Fibroblast of upper back skin (primary cell): ENCODE measurements at places on chromosomes 3 and 15.

DNA sequence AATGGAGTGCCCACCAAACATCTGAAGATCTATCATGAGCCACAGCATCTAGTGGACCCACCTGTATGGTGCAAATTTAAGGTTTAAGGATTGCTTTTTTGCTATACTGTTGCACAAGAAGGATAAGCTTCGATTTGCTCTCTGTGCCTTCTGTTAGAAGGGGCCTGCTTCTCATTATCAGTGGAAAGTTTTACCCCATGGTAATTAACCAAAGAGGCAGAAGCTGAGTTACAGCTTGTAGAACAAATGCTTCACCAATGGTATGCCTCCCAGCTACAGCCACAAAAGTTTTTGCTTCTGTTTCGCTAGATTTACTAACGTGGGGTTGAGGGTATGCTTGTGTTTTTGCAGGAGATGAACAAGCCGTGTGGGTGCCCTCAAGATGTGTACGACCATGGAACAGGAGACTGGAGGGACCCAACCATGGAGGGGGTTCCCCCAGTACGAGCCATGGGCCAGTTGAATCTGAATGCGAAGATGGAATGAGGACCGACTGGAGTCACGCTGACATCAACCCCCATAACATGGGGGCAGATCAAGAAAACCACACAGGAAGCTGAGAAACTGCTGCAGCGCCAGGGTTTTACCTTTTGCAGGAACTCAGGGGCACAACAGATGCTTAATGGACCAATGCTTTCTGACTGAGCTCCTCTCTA lies 43.5 kb downstream of the ACAD9 start:
- no peak for DNase-seq

DNA sequence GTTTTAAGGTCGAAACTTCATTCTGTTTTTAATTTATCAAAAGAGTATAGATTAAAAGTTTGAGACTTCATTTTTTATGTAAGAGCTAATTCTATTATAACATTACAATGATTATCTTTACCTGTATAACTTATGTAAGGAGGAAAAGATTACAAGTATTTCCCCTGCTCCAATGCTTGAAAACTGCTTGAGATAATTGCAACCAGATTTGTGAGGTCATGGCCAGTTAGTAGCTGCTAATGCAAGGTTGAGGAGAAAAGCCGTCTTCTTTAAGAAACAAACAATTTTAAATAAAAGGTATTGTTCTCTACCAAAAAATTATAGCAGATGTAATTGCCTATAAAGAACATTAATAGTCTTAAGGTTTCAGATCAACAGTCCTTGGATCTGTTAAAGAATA lies 208.3 kb upstream of the UBE2E2 start:
- no peak for DNase-seq

- no peak for DNase-seq
Measured at GRCh38 chr3:98359993-98360675, 6.5 kb downstream of the OR5K4 start.

- DNase-seq, result peak; percentile 89
Measured at GRCh38 chr3:141405591-141405990, 37.3 kb downstream of the ZBTB38 start.

DNA sequence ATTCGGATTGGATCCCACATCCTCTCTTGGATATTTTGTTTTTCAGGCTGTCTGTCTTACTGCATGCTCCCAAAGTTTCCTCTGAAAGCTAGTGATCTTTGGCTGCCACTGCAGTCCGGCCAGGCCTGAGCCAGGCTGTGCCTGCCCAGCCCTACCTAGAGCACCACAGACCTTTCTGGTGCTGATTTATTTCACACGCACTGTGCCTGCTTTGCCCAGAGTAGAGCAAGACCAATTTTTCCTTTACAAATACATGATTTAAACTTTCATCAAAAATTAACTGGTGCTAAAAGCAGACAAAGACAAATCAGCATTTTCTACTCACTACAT lies 28.0 kb upstream of the NDUFB4 start:
- no peak for DNase-seq

DNA sequence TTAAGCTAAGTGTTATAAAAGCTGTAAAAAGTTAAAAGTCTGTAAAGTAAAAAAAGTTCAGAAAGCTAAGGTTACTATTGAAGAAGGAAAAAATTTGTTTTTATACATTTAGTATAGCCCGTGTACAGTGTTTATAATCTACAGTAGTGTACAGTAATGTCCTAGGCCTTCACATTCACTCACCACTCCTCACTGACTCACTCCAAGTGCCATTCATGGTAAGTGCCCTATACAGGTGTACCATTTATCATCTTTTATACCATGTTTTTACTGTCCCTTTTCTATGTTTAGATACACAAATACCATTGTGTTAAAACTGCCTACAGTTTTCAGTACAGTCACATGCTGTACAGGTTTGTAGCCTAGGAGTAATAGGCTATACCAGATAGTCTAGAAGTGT lies 8.8 kb downstream of the CCDC71 start:
- no peak for DNase-seq

GRCh38 chr15:63860555-63860954 lies 26.8 kb upstream of the HERC1 start:
- DNase-seq, result no peak

DNA sequence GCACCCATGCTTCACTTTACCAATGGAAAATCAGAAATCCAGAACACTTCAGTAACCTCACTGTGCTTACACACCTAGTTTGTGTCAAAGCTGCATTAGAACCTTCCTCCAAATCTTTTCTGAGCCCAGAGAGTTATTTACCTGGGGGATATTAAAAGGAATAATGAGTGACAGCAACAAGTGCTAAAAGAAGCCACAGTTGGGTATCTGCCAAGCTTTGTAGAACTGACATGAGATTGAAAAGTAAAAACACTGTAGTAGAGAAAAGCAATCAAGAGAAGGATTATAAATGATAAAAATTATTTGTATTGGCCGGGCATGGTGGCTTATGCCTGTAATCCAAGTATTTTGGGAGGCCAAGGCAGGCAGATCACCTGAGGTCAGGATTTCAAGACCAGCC lies 8.8 kb upstream of the TBC1D23 start:
- no peak for DNase-seq

DNA sequence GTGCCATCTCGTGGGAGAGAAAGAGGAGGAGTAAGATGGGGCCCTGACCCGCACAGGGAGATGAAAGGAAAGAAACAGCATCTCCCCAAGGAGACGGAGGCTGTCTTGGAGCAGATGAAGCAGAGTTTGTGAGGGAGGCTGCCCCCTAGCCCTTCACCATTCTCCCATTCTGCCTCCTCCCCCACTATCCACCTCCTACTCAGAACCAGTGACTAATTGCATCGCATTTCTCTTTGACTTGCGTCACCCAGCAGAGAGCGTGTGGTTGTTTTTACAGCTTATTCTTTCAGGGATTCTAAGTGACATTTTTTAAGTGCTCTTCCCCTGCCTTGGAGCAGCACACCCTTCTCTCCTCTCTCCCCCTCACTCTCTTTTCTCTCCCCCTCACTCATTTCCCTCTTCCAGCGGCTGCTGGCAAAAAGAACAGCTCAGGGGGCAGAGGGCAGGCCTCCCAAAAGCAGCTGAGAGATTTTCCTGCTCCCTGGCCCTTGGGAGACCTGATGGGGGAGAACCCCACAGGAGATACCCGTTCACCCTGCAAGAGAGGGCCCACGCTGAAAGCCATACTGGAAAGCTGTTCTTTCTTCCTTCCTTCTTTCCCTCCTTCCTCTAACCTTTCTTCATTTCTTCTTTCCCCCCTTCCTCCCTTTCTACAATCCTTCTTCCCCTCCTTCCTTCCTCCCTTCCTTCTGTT lies 91.8 kb downstream of the MRPL46 start:
- peak; percentile 88 for DNase-seq

DNA sequence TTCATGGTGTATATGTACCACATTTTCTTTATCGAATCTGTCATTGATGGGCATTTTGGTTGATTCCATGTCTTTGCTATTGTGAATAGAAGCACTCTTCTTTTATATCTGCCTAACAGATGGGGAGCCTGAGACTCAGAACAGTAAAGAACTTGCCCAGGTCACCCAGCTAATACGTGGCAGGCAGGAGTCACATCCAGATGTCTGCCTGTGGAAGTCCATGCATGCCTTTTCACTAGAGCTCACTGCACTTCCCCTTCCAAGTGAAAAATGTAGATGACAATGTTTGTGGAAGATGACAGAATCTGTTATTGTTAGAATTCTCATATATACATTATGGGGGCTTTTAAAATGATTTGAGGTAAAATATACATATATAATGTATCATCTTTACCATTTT lies 165.0 kb downstream of the PDZRN3 start:
- no peak for DNase-seq

- peak; percentile 34 for DNase-seq
Measured at GRCh38 chr3:45608885-45609284, 14.3 kb downstream of the LIMD1 start.

- DNase-seq, result no peak
Measured at GRCh38 chr3:72444656-72445223, 403.5 kb downstream of the SHQ1 start.

DNA sequence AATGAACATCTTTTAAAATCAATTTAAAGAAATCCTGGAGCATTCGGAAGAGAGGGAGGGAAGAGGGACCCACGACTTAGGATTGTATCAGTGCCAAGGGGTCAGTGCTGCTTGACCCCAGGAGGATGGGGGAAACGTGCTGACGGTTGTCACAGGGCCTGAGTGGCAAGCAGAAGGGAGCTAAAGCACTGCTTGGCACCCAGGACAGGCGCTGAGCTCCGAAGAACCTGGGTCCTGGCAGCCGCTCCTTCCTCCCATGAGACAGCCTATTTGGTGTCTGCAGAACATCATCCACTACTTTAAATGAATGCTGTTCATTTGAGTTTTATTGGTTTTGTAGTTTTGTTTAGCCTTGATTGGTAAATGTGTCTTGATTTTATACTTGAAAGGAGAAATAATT lies 54.5 kb downstream of the RGMA start:
- DNase-seq, result no peak

DNA sequence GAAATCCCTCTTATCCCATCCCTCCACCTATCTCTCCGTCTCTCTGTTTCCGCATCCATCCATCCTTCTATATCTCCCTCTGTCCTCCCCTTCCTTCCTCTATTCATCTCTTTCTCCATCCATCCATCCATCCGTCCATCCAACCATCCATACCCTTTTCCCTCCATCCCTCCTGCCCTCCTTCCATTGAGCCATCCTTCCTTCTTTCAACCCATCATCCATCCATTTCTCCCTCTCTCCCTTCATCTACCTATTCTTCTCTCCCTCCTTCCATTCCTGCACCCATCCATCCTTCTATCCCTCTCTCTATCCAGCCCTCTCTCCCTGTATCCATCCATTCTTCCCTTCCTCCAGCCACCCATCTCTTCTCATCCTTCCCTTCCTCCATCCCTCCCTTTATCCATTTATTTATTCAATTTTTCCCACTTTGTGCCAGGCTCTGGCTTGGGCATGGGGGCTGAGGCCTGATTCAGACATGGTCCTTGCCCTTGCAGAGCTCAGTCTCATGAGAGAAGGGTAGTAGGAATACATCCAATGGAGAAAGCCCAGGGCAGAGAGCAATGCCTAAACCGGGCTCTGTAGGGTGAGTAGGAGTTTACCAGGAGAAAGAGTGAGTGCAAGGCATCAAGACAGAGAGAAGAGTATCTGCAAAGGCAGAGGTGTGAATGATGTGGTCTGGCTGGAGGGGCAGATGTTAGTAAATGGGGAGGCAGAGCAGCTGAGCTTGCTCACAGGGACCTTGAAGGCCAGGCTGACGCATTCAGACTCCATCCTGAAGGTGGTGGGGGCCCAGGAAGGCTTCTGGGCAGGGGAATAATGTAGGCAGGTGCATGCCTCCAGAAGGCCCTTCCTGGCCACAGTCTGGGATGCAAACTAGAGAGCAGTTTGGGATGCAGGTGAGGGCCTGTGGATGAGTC lies 19.5 kb upstream of the FBLN2 start:
- no peak for DNase-seq

DNA sequence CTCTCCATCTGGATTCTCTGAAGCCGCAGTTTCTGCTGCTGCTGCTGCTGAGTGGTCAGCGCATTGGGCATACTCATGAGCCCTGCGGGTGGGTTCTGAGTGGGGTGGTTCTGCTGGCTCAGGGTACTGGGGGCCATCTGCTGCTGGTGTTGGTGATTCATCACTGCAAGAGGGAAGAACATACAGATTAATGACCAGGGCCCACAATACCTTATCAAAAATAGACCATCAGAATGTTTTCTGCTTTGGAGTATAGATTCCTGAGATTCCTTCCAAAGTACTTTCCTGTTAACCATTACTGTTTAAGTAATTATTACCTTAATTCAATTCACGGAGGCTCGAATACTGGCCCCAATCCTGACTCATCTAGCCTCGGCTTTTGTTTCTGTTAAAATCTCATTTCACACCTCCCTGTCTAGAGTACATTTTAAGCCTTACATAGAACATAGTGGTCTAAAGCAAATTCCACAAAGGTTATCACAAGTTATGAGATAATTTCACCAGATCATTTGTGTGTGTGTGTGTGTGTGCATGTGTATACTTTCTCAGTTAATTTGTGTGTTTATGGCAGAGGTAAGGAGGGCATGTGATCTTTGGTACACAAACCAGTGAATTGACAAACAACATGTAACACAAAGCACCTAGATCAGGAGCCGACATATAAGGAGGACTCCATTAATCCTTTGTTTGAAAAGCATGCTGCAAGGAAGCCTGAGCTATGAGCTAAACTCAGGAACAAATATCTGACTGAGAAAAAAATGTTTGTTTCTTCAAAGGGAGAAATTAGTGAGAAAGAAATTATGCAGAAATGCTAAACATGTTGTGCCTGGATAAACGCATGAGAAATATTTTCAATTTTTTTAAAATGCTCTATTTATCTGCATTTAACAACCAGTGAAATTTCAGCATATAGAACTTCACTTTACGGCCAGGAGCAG lies 68.1 kb downstream of the TM4SF4 start:
- DNase-seq, result peak; percentile 74

DNA sequence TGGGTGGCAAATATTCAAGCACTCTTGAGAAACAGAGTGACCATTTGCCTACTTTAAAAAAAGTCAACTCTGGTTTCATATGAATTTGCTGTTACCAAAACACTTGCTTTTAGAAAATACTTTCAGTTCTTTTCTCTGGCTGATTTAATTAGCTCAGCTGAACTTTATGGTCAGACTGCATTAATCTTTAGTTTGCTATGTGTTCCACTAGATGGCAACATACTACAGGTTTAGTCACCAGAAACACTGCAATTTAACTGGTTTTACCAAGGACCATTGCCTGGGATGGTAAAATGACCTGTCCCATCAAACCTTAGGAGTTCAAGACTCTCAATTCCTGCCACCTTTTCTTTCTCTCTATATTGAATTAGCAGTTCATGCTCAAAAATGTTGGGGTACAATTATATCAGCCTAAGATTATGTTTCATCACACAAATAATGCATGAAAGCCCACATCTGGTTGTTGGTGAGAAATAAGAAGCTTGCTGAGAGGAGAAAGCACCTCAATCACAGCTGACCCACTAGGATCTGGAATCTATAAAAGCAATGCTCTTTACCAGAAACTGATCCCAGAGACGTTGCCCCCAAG lies 14.2 kb downstream of the EIF4E3 start:
- peak; percentile 61 for DNase-seq

DNA sequence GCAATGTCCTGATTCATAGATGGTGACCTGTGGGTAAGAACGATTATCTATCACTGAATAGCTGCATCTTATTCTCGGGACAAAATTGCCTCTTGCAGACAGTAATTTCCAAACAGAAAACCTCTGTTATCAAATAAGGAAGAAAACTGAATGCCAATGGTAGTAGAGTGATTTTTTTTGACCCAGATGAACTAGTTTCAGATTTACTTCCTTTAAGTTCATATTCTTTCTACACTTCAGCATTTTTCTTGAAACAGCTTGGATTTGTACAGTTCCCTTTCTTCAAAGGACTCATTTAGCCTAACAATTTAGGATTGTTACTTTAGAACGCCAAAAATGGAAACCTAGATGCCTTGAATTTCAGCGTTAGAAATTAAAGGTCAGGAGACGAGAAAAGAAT lies 14.6 kb downstream of the ETV5 start:
- DNase-seq, result no peak

GRCh38 chr3:1953536-1953935 lies 145.1 kb upstream of the CNTN4 start:
- DNase-seq, result no peak
